ENCODE measurements at places on chromosomes 1 and 21.

GRCh38 chr1:156806512-156807440, 9.9 kb downstream of the SH2D2A start:
- no peak for DNase-seq

DNA sequence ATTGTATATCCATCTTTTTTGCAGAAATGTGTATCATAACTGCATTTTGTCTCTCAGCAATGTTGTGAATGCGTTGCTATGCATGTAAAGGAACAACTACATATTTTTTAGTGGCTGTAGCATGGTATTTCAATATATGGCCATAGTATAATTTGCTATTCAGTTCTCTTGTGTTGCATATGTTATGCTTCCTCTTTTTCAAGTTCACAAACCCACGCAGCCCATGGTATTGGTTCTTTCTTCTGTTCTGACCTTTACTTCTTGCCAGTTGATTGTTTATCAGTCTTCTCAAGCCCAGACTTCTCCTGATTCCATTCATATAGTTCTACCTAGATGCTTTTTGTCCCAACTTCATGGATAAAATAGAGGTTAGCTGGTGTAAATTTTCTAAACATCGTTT, 6.1 kb downstream of the SLC22A15 start:
- peak; percentile 86 for DNase-seq

- no peak for DNase-seq
Observed at GRCh38 chr21:34185026-34185750, 111.8 kb downstream of the MRPS6 start.

DNA sequence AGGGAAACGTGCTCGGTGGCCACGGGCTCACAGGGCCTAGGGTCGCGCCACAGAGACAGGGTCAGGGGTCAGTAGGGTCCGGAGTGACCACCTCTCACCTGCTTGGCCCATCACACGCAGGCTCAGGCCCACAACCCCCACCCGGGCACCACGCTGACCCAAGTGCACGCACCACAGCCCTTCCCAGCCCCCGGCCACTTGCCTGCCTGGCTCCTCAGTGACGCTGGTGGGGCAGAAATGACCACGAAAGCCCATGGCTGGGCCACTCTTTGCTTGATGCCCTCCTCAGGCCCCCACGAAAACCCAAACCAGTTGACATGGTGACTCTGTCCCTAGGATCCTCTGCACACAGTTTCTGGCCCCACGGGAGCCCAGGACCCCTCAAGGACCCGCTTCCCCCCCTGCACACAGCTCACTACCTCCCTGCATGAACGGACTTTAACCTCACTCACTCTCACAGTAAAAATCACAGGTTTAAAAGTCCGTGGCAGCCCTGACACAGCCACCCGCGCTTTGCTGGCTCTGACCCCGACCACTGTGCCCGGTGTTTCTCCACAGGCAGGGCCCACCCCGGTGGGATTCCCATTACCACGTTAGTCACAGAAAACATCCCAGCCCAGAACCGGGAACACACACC, 20.7 kb downstream of the NADK start:
- DNase-seq = no peak

GRCh38 chr1:162988869-162989268, 80.3 kb upstream of the RGS4 start:
- no peak for DNase-seq

DNA sequence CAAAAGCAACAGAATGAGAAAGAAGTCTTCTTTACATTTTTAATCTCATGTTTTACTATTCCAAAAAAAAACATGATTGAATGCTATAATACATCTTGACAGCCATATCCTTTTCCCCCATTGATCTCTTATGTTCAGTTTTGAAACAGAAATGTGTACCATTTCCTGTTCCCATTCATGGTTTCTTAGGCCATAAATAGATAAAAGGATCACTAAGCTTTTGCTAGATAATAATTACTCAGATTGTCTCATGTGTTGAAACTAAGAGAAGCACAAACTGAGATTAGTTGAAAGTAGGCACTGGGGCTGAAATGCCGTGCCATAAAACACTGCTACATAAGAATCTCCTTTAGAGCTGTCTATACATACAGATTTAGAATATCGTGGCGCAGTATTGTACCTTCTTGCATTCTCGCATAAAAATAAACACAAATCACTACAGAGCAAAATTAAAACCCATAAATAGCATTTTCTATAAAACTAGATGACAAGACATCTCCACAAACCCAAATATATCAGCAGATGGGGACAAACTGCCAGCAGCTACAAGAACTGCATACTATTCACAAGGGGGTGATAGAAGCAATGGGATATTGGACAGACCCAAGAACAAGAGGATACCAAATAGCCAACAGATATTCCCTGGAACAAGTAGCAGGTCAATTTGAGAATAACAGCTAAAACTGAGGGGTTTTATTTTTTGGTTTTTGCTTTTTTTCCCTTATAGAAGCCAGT, 405.3 kb upstream of the PRMT6 start:
- no peak for DNase-seq

DNA sequence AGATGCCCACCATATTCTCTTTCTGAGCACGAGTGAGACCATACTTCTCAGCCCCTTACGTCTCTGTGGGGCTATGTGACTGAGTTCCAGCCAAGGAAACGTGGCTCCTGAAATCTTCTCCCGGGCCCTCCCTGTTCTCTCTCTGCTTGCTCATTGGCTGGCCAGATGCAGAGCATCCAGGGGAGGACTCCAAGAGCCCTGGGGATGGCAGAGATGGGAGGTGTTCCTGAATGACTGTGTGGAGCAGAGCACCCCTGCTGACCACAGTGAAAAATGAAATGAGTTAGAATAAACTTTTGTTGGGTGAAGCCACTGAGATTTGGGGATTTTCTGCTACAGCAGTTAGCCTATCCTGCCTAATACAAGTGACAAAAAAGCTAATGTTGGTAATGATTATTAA, 23.8 kb downstream of the KIAA0040 start:
- DNase-seq = no peak

DNA sequence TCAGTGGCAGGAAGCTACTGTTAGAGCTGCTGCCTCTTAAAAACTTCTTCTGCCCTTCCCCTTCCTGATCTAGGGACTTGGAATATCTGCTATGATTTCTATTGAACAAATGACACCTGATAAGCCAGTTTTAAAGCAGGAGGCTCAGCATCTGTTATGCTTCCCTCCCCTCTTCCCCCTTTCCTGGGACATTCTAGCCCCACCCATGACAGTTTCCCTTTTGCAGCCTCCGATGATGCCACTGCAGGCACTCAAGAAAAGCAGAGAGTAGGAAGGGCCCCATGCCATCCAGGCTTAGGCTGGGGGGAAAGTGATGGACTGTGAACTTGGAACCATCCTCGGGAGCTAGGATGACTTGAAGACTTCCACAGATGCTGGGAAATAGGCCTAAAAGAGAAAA, 15.1 kb upstream of the EPB41 start:
- no peak for DNase-seq

- peak; percentile 33 for DNase-seq
Observed at GRCh38 chr1:185328255-185328654, 11.2 kb upstream of the IVNS1ABP start.

GRCh38 chr1:4633346-4633745, 21.1 kb upstream of the AJAP1 start:
- no peak for DNase-seq

Data from inflammatory macrophage treated with lipopolysaccharide for 4 hours (primary cell).